ENCODE measurements at places on chromosomes 12 and 14.

DNA sequence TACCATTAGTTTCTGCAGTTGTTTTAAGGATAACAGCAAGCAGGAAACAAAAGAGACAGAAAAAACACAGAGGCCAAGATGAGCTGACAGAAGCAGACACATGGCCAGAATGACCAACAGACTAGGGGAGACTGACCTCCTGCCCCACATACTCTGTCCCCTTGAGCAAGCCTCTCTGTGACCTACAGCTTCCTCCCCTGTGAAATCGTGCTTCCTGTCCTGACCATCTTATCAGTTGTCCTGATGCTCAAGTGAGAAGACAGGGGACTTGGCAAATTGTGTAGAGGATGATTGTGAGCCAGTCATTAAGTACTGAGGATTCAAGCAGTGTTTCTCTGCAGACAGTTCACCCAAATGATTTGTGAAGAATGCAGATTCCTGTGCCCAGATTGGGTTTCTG, 229.0 kb downstream of the SLC41A2 start:
- no peak for DNase-seq

- no peak for DNase-seq
Observed at GRCh38 chr14:96725232-96725631, 72.0 kb upstream of the VRK1 start.

- DNase-seq: no peak
Observed at GRCh38 chr12:76641961-76642360, 82.4 kb upstream of the OSBPL8 start.

GRCh38 chr12:73181244-73181643, 909.1 kb downstream of the TRHDE start:
- DNase-seq: no peak

- no peak for DNase-seq
Observed at GRCh38 chr12:113276946-113277500, 55.8 kb downstream of the TPCN1 start.

- no peak for DNase-seq
Observed at GRCh38 chr12:124490584-124491305, 76.7 kb downstream of the NCOR2 start.

DNA sequence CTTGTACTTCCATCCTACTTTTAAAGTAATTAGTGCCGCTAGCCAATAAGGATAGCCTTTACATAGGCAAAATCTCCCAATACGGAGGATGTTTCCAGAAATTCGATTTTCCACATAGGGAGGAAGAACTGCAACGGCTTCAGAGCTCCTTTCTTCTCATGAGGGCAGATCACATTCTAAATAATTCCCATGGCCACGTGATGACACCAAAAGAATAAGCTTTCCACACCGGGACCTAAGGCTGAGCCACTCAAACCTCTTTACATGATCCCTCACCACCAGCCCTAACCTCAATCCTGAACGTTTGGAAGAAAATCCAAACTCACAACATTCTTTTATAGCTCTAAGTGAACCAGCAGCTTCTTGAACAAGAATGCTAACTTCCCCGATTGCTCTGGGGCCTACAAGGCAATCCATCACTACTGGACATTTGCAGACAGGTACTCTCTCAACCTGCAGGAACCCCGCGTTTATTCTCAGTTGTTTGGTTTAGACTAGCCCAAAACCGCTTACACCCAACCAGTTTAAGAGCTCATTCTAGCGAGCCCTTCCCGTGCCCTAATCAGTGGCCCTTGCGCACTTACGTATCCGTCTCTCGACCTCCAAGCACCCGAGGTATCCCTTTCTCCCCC, 884 bp downstream of the CAPRIN2 start:
- DNase-seq: no peak

GRCh38 chr14:96285667-96286066, 29.7 kb downstream of the BDKRB1 start:
- no peak for DNase-seq

- no peak for DNase-seq
Observed at GRCh38 chr12:23253191-23253590, 628.2 kb downstream of the ETNK1 start.

DNA sequence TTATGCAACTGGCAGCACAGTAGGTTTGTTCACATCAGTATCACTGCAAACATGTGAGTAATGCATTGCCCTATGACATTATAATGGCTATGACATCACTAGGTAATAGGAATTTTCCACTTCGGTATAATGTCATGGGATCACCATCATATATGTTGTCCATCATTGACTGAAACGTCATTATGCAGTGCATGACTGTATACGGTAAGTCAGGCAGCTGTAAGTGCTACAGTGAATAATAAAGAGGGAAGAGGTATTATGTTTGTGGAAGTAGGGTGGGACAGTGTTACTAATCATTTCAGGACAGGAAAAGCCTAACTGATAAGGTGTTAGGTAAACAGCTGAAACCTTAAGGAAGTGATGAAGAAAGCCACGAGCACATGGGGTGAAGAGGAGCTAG, 68.1 kb downstream of the ANO4 start:
- no peak for DNase-seq

DNA sequence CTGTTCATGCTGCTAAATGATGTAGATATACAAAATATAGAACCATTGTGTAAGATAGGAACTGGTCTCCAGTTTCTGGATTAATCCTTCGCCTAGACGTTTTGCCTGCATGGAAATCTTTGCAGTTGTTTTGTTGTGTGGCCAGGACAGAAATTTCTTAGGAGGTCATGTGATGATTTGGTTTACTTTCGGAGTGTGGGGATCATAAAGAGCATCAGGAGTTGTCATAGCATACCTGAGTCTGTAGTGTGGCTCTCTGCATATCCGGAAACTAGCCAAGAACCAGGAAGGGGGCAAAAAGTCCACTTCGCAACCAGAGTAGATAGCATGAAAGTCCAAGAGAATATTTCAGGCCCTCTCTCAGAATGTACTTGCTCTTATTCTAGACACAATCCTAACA, 3.1 kb downstream of the SAMD4A start:
- no peak for DNase-seq

GRCh38 chr14:95816539-95816938, 60.1 kb upstream of the TUNAR start:
- no peak for DNase-seq

DNA sequence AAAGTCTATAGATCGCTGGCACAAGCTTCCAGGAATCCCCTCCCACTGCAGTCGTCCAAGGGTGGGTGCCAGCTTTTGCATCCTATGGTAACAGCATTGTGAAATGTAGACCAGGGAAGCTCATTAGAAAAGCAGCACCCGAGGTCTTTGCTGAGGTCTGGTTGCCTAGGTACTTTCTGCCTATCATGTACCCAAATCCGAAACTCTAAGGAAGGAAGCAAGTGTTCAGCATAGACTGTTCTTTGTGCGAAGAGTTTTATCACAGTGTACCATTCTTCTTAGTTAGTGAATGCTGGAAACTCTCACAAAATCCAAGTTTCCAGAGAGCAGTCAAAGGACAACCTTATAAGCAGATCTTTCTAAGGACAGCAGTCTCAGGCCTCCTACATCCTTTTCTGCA, 1532.7 kb upstream of the TMEM132C start:
- DNase-seq: no peak

GRCh38 chr12:46147144-46147543, 121.7 kb downstream of the SLC38A1 start:
- no peak for DNase-seq

GRCh38 chr14:94058128-94058673, 22.8 kb downstream of the DDX24 start:
- DNase-seq: no peak

DNA sequence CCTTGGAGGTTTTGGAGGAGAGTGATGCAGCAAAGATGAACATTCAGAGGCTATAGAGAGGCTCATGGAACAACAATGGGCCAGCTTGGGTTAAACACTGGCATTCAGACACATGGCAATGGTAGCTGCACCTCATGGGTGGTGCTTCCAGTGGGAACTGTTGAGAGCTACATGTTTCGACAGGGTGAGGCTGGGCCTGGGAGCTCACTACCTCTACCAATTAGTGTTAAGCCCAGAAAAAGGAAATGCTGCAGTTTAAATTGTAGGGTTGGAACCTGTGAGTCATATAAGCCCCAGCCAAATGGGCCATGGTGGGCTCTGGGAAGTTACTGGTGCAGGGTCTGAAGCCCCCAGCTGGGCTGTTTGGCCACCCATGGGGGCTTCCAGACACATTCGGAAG, 279.7 kb downstream of the ZFP36L1 start:
- DNase-seq: no peak

DNA sequence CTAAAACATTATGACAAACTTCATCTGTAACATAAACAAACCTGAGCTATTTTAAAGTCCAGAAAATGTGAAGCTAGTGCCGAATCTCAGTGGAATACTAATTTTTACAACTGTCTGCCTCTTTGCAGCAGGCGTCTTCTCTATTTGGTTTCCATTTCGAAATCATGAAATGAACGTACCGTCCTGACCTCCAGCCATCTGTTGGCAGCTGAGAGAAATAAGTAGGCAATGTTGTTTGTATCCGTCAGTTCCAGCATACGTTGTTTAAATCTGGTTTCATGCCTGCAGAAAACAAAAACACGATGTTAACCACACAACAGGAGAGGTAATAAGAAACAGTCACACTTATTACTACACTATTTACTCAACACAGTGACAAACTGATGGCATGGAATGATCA, 54.3 kb upstream of the KCNJ8 start:
- DNase-seq: no peak

DNA sequence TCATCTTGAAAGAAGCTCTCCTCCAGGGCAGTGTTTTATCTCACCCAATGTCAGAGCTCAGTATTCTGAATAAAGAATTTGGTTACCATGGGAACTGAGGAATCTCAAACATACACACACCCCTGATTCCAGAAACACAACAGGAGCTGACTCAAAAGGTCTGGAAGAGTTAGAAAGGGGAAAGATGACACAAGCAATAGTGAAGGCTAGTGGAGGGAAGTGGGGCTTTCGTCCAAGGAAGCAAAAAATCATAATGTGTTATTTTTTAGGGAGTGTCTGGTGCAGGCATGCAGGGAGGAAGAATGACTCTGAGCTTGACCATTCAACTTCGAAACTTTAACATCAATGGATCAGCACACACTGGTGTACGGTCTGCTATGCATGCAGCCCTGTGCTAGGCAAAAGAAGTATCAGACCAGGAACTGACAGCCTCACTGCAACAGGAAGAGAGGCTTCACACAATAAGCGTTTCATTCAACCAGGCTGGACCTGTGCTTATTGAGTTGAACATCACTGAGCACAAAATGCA, 20.3 kb downstream of the HEBP1 start:
- no peak for DNase-seq

DNA sequence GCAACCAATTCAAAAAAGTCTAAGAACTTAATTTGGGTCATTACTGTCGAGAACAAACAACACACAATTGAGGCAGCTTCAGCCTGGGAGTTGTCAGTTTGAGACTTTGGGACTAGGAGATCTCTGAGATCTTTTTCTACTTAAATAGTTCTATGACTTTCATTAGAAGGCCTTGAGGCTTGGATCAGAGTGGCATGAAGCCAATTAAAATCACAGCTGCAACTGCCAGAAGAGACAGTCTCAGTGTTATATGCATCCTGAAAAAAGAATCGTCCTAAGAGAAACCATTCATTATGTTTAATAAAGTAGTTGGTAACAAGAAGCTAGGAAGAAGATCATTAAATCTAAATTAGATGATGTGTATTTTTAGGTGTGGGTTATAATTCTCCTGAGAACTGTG, 170.8 kb upstream of the RASSF8 start:
- DNase-seq: no peak

GRCh38 chr12:129028844-129029243, 175.6 kb downstream of the GLT1D1 start:
- DNase-seq: no peak

DNA sequence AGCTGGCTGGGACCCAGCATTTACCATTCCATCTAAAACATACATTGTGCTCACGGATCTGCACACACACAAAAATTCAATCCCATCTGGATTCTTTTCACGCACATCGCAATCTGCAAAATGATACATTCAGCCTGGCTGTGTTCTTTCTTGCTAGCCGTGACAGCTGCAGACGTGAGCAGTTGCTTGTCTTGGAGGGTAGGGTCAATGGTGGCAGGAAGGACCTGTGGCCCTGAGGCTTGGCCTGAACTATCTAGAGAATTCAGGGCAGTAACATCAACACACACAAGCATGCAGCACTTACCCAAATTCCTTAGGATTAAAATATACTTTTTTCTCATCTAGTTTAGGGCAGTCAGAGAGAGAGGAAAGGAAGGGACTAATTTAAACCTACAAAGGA, 72.0 kb downstream of the DICER1 start:
- DNase-seq: no peak

GRCh38 chr14:69049675-69050074, 70.6 kb upstream of the ACTN1 start:
- no peak for DNase-seq

DNA sequence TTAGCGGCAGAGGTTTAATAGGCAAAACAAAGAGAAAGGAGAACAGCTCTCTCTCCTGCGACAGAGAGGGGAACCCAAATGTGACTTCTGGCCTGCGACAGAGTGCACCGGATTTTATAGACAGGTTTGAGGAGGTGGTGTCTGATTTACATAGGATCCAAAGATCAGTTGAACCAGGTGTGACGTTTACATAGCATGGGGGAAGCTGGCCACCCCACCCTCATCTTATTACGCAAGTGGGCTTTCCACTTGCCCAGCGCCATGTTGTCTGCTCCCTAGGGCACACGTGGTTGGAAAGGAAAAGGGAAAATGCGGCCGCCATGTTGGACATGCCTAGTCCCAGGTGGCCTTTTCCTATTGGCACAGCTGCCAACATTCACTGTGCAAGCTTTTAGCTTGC, 17.4 kb downstream of the BCL2L14 start:
- no peak for DNase-seq

- no peak for DNase-seq
Observed at GRCh38 chr12:96989916-96990315, 82.9 kb downstream of the NEDD1 start.

GRCh38 chr12:5546616-5547015, 114.7 kb downstream of the NTF3 start:
- no peak for DNase-seq

DNA sequence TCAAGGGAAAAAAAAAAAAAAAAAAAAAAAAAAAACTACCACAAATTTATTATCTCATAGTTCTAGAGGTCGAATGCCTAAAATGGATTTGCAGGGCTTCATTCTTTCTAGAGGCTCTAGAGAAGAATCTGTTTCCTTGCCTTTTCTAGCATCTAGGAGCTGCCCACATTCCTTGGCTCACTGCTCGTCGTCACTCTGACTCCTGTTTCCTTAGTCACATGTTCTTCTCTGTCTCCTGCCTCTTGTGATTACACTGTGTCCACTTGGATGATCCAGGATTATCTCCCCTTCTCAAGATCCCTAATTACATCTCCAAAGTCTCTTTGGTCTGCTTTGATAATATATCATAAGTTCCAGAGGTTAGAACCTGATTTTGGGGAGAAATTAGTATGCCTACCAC, 88.7 kb downstream of the HECTD1 start:
- DNase-seq: no peak

DNA sequence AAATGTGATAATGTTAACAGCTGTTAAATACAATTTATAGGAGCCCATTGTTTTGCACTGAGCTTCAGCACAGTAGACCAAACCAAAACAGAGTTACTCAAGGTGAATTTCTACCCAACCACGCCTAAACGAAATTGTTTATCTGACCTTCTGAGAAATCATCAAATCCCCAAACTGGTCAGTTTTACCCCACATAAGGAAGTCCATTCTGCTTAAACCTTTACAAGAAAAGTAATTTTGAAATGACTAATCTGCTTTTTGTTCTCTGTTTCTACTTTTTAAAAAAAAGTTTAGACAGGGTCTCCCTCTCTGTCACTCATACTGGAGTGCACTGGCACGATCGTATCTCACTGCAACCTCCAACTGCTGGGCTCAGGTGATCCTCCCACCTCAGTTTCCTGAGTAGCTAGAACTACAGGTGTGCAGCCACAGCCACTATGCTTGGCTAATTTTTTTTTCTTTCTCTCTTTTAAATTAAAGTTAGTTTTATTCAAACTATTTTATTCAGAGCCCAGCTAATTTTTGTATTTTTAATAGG, 1.4 kb upstream of the RNF10 start:
- DNase-seq: no peak

All from activated CD4-positive, alpha-beta T cell treated with anti-CD3 and anti-CD28 coated beads for 4 hours (primary cell).